NCI-H69 (cell line): ENCODE measurements at places on chromosomes 11 and 22.

DNA sequence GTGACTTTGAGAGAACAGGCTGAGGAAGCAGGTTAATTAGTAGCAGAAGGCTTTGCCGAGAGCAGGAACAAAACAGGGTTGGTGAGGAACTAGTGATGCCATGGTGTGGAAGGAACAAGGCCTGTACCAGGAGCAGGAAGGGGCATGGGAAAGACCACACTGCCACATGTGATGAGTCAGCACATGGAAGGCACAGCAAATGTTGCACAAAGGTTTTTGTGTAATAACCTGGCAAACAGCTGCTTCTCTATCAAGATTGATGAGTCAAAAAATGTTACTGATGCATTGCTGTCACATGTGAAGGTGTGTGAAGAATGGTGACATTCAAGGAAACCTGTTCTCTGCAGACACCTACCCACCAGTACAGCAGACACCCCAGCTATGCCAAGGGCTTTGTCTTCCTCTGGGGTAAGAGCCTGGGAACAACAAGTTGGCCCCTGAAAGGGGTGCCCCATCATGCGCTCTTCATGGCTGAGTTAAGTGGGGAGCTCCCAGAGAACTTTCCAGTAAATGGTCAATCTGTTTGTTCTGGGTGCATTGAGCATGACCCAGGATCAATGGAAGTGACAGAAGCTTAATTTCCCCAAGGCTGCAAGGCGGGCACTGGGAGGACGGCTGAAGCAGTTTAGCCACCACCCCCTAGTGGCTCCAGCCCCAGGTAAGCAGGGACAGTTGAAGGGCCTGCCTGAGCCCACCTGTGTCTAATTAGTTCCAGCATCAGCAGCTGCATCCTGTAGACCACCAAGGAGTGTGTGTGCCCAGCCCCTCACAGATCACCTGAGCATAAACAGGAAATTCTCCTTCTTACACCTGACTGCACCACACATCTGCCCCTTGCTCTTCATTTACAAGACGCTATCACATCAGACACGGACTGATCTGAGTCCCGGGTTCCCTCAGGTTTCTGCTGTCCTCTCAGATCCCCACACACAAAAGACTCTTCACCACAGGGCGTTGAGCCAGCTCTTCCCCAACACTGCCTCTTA lies 47.6 kb downstream of the GGTLC2 start:
- DNase-seq: no peak

- no peak for DNase-seq
Measured at GRCh38 chr11:135046986-135047385, 634.9 kb upstream of the B3GAT1 start.

DNA sequence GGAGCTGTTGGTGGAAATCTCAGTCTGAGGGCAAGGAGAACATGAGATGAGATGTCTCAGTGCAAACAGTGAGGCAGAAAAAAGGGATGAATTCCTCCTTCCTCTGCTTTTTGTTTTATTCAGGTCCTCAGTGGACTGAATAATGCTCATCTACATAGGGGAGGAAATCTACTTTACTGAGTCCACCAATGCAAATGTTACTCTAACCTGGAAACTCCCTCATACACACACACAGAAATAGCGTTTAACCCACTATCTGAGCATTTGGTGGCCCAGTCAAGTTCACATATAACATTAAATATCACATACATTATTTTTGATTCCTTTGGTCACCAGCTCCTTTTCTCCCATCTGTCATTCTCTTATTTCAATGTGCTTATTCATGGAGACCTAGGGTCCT lies 418.8 kb downstream of the TMEM135 start:
- no peak for DNase-seq

DNA sequence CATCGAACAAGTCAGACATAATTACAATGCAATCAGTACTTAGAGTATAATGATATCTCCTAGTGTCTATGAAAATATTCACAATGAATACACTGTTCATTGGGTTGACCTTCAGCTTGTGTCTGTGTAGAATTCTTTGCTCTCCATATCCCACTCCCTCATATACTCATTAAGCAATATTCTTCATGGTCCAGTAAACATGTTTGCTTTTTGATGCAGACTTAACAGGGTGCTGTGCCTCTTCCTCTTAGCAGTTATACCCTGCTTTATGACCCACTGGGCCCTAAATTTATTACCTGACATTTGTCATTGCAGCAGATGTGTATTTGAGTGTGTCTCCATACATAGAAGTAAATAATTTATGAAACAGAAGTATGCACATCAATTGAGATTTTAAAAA lies 352.5 kb upstream of the CCDC179 start:
- DNase-seq: peak; percentile 97

- peak; percentile 98 for DNase-seq
Measured at GRCh38 chr11:72227316-72228228, 3.0 kb downstream of the INPPL1 start.

DNA sequence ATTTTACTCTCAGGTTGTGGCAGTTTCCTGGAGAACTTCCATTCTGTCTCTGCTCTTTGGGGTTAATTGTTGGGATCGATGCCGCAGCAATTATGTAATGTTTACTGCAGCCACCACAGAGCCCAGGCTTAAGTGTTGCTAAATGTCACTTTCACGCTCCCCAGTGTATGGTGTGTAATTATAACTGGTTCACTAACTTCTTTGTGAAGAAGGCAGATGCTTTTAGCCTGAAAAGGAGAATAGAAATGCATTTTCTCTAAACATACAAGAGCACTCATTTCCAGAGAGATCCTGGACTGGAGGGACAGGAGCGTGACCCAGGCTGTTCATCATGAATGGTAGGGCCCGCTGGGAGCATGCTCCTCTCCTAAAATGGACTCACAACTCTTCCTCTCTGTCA lies 132.2 kb upstream of the PLET1 start:
- peak; percentile 97 for DNase-seq

- peak; percentile 75 for DNase-seq
Measured at GRCh38 chr22:38412435-38413084, 42.4 kb downstream of the KCNJ4 start.

DNA sequence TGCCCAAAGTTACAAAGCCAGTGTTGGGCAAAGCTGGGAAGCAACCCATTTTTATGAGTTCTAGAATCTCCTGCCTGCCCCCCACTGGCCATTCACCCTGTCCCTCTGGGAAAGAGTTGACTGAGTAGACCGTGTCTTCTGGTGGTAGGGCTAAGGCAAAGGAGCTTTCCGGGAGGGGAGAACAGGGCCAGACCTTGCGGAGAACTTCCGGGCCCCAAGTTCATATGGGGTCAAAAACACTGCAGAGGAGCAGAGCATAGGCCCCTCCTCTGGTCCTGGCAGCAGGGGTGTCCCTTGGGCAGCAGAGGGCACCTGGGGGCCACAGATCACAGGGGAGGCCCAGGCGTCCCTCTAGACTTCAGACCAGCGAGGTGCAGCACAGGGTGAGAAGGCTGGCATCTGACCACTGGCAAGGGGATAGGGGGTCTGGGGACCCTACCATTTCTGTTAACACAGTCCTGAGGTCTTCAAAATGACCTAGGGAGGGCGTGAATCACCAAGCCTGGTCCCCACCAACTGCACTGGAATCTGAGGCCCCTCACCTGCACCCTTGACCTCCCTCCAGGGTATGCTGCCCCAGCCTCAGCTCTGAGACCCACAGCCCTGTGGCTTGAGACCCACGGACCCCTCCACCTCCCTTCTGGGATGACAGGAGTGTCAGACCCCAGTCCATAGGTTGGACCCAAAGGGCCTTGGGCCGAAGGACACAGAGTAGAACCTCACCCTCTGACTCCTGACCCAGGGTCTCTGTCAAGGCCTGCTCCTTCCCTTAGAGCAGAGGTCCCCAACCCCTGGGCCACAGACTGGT lies 1.3 kb upstream of the ARAP1 start:
- DNase-seq: no peak

- peak; percentile 84 for DNase-seq
Measured at GRCh38 chr11:1573077-1573902, 1.2 kb upstream of the DUSP8 start.

DNA sequence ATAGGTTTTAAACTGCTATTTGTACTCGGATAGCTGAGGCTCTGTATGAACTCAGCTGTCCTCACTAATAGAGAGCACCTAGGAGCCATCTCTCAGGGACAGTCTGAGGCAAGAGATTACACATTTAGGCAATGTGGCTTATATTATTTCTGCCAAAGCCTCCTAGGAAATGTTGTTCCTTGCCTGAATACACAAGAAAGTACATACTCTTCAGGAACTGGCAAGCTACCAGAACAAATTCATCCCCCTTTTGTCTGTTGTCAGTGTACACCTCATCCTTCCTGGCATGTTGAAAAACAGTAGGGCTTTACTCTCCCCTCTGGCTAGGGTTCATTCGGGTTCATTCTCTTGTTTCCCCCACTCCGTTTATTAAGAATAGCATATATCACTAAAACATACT lies 615.9 kb upstream of the FAT3 start:
- peak; percentile 62 for DNase-seq

DNA sequence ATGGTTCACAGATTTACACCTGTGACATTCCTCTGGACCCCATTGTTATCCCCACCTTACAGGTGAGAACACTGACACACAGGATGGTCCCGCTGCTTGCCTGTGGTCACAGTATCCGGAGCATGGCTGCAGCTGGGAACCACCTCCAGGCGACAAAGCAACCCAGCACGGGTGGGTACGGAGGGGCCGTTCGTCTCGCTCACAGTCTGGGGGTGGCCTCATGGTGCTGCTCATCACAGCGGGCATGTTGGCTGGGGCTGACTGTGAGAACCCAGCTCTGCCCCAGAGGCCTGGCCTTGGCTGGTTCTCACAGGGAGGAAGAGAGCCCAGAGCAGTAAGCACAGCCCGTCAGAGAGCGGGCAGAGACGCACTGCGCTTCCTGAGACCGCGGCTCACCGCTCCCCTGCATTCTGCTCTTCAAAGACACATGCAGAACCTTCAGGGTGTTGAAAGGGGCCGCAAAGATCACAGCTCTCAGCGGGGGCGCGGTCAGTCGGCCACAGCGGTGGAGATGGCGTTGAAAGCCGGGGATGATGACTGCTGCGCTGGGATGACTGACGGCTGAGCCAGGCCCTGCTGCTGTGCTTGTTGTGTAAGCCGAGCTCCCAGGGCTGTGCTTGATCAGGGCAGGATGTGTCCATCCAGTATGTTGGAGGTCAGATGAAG lies 423.0 kb downstream of the BRD1 start:
- no peak for DNase-seq

- DNase-seq: no peak
Measured at GRCh38 chr22:50567721-50568252, 5.1 kb upstream of the SYCE3 start.

DNA sequence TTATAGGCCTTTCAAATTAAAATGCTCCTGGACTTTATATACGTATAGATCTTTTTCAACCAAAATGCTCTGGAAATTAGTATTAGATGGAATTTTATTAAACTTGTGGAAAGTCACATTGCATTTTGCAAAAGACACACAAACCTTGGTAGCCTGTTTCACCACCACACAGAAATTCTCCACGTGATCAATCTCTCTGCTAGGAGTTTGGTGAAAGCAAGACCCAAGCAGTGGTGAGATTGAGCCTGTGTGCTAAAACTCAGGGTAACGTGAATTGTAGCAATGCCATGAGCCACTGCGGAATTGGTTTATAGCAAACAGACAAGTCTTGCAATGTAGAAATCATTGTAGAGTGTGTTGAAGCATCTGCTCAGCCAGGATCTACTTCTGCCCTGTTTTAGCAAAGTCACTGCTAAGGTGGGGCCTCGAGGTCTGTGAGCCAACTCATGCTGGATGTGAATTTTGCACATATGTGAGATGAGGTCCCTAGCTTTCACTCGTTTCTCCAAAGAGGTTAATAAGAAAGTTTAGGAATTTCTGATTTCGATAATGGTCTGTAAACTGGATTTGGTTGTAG lies 184.8 kb downstream of the DBX1 start:
- no peak for DNase-seq

DNA sequence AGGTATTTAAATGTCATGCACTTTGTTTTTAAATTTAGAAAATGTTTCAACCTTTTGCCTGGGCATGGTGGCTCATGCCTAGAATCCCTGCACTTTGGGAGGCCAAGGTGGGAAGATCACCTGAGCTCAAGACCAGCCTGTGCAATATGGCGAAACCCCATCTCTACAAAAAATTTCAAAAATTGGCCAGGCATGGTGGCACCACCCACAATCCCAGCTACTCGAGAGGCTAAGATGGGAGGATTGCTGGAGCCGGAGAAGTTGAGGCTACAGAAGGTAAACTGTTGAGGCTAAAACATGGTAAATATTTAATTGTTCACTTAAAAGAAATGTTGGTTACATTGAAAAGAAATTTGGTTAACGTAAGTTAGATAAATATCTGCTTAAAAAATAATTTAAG lies 108.4 kb upstream of the IGLL5 start:
- no peak for DNase-seq

GRCh38 chr22:24450610-24451009 lies 23.2 kb downstream of the ADORA2A start:
- DNase-seq: peak; percentile 97

DNA sequence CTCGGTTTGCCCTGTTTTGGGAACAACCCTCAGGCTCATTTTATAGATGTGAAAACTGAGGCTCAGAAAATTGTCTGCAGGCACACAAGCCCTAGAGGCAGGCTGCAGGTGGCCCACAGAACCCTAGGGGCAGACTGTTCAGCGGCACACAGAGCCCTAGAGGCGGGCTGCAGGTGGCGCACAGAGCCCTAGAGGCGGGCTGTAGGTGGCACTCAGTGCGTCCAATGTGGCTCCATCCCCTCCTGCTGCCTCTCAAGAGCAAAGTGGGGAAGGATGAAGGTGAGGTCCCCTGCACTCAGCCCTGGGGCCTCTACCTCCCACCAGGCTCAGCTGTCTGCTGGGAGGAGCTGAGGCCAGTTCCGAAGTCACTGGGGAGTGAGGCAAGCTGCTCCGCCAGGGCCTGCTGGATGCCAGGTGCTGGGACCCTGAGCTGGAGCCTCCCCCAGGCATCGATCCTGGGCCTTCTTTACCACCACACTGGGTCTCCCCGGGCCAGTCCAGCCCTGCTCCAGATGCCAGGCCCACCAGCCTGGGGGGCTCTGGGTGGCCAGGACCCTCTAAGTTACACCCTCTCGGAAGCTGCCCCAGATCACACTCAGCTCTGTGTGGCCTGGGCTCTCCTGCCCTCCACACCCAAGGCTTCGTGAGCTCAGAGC lies 2.3 kb downstream of the ACY3 start:
- DNase-seq: peak; percentile 45

DNA sequence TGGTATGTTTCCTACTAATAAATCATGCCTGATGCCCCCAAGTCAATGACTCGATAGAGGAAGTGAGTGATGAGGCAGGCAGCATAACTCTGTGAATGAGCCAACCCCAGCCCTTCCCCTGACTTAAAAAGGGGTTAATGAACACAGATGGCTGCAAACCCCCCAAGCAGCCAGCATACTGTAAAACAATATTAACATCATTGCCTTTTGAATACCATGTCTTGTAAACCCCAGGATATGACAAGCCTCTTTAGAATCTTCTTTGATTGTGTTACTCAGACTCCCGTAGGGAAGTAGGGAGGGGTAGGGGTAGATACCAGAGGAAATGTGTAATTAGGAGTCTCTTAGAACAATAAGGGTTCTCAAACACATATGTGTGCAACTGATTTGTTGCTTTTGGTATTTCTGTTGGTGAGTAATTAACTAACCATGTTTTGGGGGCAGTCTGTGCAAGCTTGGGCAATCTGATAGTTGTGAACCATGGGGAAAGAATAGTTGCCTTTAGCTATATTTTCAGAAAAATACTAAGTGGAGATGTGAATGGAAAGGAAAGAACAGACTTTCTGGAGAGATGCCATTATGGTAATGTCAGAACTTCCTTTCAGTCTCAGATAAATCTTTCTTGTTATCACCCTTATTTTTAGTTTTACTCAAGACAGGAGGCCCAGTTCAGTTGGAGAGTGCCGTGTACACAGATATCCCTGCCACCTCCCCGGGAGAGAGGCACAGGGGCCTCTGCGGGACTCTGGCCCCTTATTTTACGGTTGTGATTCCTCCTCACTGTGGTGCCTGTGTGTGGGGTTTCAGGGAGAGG lies 701.8 kb downstream of the NTM start:
- DNase-seq: peak; percentile 98
